ENCODE measurements at places on chromosomes 11 and 22.

DNA sequence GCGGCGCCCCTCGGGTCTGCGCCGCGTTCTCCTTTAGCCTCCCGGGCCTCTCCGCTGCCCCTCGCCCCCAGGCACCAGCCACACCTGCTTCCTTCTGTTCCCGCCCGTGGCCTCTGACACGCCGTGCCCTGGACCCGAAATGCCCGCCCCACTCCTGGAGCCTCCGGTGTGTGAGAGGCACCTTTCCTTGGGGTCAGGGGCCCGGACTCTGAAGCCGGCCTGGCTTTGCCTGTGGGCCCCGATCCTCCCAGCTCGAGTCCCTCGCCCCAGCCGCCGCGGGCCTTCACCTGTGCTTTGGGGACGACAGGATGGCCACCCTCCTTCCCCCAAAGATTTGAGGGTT, 661 bp upstream of the CDPF1 start:
- no peak for DNase-seq

GRCh38 chr11:120205596-120206161, 5.2 kb upstream of the OAF start:
- DNase-seq: no peak

DNA sequence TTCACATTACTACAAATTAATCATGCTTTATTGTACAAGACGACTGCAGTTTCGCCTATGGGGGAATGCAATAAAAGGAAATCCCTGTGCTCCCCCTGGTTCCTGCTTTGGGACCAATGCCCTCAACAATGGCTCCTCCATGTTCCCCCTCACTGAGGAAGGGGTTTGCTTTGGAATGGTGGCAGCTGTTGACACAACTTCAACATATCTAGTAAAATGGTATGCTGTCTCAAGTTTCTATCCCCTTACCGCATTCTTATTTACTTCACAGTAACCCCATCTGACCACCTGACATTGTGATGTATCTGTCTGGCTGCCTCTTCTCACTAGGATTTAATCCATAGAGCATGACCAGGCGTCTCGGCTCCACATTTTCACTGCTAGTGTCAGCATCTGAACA, 48.8 kb downstream of the PIWIL3 start:
- DNase-seq: no peak

DNA sequence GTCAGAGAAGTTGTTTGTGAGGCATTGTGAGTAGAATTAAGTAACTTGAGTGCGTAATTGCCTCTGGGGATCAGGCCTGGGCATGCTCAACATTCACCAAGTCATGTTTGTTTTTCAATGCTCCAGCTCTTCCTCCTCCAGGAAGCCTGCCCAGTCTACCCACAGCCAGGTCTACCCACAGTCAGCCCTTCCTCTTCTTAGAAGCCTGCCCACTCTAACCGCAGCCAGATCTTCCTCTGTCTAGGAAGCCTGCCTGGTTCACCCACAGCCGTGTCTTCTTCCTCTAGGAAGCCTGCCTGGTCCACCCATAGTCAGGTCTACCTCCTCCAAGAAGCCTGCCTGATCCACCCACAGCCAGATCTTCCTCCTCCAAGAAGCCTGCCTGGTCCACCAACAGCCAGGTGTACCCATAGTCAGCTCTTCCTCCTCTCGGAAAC, 25.0 kb downstream of the LRP5 start:
- DNase-seq: no peak

GRCh38 chr11:13745165-13745564, 76.7 kb downstream of the FAR1 start:
- no peak for DNase-seq

DNA sequence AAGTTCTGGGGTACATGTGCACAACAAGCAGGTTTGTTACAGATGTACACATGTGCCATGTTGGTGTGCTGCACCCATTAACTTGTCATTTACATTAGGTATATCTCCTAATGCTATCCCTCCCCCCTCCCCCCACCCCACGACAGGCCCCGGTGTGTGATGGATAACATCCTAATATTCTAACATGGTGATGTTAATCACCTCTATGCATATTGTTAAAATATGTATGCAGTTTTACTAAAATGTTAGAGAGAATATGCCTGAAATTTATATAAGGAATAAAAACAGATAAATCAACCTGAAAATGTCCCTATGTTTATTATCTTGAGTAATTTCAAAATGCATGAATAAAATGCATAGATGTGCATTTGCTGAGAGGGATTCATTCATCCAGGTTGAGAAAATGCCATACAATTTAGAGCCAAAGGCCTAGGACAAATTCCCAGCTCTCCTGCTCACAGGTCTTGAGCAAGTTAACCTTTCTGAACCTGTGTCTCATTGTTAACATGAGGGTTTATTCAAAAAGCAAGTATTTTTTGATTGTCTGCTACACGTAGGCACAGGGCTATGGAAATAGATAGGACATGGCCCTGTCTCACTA, 38.7 kb downstream of the APIP start:
- DNase-seq: no peak

DNA sequence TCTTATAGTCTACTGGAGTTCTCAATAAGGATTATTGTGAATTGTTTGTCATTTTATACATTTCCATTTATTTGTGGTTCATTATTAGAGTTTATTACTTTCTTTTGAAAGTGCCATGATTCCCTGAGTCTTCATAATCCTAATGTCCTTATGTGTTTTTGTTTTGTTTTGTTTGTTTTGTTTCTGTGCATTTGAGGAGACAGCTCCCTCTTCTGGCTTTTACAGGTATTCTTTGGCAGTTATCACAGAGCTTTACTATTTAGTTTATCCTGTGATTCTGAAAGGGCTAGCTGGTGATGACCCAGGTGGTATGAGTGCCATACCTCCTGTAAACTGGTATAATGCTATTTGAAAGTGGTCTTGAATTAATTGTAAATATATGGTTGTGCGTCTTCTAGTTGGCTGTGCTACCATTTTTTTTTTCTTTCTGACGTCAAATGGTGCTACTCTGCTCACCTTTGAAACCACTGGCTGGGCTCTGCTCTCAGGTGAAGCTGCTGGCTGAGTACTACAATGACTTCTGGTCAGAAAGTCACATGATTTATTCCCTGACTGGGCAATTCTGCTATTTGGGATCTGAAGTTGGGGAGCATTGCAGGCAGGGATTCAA, 751.2 kb downstream of the JRKL start:
- DNase-seq: no peak

GRCh38 chr11:117045956-117046355, 52.3 kb downstream of the SIK3 start:
- no peak for DNase-seq

DNA sequence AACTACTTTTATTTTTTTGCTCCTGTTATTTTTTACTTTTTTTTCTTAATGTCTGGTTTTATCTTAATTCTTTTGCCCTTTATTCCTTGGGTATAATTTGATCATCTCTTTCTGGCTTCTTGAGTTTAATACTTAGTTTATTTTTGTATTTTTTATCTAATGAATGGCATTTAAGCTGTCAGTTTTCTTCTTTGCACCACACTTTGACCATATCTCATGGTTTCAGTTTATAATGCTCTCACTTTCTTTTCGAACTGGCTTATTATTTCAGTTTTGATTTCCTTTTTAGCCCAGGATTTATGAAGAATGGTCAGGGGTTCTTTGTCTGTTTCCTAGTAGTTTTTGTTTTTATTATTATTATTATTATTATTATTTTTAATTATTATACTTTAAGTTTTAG, 48.3 kb downstream of the QSER1 start:
- no peak for DNase-seq

- DNase-seq: no peak
Observed at GRCh38 chr11:65855927-65856363, 2.0 kb downstream of the CFL1 start.

DNA sequence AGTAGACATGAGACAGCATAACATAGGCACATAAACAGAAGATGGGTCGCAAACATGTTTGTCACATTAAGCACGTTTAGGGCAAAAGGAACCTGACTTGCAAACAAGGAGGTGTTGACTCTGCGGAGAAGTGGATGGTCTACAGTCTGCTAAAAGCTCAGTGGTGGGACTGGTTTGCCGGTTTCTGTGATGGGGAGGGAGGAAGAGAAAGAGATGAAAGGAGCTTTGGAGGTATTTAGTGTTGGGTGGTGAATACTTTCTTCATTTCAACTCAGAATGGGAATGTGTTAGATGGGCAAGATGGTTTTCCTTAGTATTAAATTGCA, 191.4 kb upstream of the SORL1-AS1 start:
- no peak for DNase-seq

DNA sequence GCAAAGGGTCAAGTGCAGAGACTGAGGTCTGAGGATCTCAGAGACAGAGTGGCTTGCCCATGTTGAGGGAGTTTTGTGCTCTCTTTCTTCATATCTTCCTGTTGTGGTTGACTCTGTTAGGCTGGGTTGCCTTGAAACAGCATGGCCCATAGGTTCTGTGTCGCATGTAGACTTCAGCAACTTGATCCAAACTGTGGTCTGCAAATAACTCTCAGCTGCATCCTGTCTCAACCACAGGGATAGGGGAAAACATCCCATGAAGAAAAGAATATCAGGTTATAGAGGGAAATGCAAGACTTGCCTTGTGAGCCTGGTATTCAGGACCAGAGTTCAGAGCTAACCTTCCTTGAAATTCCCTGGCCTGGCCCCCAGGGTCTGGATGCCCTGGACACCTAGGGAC, 69.4 kb downstream of the FLI1 start:
- DNase-seq: no peak

- no peak for DNase-seq
Observed at GRCh38 chr11:91326751-91327150, 897.9 kb upstream of the FAT3 start.

DNA sequence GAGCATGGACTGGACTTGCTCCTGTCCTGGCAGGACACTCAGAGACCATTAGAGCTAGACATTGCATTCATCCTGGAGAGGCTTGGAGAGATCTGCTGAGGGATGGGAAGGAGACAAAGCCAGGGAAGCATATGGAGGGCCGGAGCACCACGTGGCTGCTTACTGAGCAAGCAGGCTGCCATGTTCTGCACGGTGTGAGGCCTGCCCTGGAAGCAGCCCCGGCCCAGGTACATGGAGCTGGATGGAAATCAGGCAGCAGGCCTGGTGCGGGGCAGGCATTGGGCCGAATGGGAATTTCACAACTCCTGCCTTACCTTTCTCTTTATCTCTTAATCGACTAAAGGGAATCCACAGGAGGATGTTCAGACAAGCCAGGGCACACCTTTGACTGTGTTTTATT, 371.5 kb downstream of the OPCML start:
- no peak for DNase-seq

GRCh38 chr11:82814379-82814778, 80.7 kb upstream of the FAM181B start:
- no peak for DNase-seq

DNA sequence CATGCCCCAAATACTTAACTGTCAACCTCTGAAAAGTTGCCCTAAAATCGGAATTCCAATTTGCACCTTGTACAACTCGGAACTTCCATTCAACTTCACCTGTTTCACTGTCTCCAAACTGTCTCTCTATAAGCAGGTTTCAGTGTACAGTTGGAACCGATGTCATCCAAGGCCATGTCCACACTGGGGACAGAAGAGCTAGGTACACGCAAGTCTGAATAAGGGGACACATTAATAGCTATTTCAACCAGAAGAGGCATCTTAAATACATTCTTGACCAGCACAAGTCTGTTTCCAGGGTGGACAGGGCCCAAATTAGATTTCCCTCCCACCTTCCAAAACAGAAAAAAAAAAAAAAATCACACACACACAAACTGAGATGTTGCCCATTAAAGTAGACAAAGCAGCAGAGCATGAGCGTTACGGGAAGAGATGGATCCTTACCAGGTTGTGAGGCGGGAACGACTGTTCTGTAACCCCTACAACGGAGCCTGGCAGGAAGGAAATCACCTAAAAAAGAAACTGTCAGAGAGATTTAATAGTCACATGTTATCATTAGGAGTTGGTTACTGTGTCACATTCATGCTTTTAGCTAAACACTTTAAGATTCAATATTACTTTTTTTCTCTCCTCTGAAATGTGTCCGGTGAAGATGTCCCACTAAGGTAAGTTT, 1.7 kb downstream of the CREBZF start:
- no peak for DNase-seq

- DNase-seq: no peak
Observed at GRCh38 chr22:31247726-31248125, 35.6 kb downstream of the LIMK2 start.

- DNase-seq: no peak
Observed at GRCh38 chr11:15189641-15190365, 75.1 kb downstream of the INSC start.

GRCh38 chr11:128180441-128181087, 406.8 kb downstream of the ETS1 start:
- no peak for DNase-seq
